HTR-8/SVneo (cell line): ENCODE measurements at places on chromosomes 11 and 22.

GRCh38 chr22:47215851-47216250 is 453.4 kb downstream of the TBC1D22A start:
- no peak for DNase-seq

DNA sequence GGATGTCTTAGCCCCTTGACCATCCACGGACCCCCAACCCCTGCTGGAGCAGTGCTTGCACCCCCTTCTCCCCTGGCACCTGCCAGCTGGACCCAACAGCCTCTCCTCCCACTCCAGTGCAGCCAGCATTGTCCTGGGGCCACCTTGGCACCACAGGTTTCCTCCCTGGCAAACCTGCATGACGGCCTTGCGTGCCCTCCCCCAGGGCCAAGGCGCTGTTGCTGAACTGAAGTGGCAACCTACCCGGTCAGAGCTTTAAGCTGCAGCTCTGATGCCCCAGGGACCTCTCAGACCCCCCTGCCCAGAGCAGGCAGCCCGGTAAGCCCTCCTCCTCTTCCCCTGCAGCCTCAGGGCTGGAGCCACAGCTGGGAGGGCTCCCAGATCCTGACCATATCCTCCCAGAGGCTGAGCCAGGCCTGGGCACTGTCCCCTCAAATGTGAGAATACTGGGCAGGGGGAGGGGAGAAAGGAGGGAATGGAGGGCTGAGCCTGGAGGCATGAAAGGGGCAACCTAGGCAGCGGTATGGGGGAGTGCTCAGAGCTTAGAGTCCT is 1.8 kb upstream of the LRRC75B start:
- DNase-seq = no peak

DNA sequence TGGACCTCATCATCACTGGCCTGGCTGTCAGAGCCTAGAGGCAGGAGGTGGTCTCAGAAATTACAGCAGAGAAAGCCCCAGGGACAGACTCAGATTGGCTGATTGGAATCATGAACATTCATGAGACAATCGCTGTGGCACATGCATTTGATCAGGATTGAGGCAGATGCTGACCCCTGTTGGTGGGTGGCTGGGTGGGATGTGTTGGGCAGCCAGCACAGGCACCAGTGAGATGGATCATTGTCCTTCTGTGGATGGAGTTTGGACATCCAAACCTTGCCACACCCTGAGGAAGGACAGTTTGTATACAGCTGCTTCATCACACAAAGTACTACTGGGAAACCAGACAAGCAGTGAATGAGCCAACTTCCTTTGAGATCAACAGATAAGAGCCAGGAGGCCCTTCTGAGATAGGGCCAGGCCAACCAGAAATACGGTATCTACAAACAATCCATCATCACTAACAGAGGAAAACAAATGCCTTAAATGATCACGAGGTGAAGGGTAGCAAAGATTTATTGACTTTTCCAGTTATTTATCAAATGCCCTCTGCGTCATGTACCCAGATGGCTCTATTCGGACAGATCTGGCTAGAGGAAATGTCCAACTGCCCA is 17.3 kb downstream of the COMMD9 start:
- no peak for DNase-seq

GRCh38 chr11:116512841-116513240 is 259.9 kb downstream of the BUD13 start:
- DNase-seq = no peak

- no peak for DNase-seq
Observed at GRCh38 chr11:122271137-122271536, 155.1 kb upstream of the BLID start.

GRCh38 chr22:32407312-32407711 is 4.7 kb downstream of the RTCB start:
- no peak for DNase-seq

- no peak for DNase-seq
Observed at GRCh38 chr11:68341557-68342458, 29.4 kb downstream of the LRP5 start.

DNA sequence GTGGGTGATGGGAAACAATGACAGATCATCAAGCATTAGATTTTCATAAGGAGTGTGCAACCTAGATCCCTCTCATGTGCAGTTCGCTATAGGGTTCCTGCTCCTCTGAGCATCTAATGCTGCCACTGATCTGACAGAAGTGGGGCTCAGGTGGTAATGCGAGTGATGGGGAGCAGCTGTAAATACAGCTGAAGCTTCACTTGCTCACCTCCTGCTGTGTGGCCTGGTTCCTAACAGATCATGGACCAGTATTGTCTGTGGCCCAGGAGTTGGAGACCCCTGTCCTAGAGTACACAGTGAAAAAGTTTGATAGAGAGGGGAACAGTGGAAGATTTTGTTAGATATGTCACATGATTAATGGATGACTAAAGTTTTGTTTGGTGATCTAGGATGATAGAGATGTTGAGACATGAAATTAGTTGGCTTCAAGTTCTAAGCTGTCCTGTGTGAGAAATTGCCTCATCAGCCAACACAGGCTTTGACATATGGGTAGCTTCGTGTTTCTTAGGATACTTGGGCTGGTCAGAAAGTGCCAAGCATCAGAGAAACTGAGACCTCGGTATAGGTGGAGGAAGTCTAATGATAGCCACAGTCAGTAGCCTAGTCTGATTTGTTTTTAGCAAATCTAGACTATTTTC is 47.4 kb downstream of the ARHGEF12 start:
- DNase-seq = no peak

- DNase-seq = no peak
Observed at GRCh38 chr22:17705546-17705945, 67.0 kb downstream of the BCL2L13 start.

GRCh38 chr11:8290081-8290810 is 26.6 kb upstream of the LMO1 start:
- DNase-seq = no peak

- peak; percentile 87 for DNase-seq
Observed at GRCh38 chr11:76721755-76722677, 51.5 kb upstream of the LRRC32 start.

DNA sequence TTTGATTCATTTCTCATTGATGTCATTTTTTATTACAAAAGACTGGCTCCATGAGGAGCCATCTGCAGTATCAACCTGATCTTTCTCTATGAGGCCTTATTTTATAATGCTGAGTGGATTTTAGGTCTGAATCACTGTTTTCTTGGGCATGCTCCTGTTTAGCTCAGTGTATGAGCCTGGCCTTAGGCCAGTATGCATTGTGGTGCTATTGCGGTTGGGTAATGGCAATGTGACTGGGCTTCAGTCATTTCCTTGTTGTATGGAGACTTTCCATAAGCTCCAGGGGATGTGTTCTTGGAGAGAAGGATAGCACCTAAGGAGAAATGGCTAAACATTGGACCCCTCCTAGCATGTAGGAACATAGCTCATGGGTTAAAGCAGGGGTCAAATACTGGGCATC is 293.2 kb downstream of the NELL1 start:
- DNase-seq = no peak

DNA sequence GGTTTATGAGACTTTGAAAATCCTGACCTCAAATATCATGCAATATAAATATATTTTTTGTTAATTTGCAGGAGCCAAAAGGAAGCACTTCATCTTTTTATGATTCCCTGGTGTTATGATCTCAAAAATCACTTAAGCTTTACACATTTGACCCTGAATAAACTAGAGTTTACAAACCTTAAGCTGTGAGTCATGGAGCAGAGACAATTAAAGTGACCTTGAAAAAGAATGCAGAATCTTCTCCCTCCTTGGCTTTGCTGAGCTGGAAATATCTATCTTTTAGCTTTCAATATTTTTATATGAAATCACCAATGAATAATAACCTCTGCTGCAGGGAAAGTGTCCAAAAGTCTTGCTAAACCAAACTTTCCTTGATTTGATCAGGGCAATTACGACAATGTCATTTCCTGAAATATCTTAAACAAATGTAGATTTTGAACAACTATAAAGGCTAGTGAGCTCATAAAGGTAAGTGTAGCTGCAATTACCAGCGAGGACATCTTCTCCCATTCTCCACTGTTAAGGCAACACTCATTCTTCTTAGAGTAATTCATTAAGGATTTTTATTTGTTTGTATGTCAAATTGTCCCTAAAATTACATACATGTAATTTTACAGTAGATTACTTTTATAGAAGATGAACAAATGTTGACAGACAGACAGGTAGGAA is 747.0 kb upstream of the LUZP2 start:
- DNase-seq = no peak

GRCh38 chr11:119468511-119468910 is 45.5 kb upstream of the THY1 start:
- DNase-seq = no peak

DNA sequence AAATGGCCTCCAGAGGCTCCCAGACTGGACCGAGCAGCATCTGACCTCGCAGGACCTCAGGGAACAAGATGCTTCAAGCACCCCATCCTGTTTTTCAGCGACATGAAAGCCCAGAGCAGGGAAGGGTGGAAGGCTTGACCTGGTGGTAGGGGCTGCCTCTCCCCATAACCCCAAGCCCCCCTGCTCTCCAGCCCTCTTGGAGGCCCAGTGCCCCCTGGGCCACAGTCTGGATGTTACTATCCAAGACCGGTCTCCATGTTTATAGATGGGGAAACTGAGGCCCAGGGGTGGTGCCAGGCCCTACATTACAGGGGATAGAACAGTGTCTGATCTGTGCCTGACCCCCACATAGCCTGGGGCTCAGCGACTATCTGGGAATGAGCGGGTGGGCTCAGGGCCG is 7.0 kb downstream of the FGF3 start:
- DNase-seq = no peak

GRCh38 chr11:36455658-36456111 is 54.4 kb downstream of the TRAF6 start:
- peak; percentile 94 for DNase-seq
